Activated T-helper 1 cell treated with anti-CD3 and anti-CD28 coated beads, Interleukin-12 subunit alpha, Interleukin-12 subunit beta, Interleukin-2, Interleukin-4 antibody, amounts not matched to agents 30 ng/mL and 10 ng/mL and 1 ng/mL, durations not matched to agents 14 hours and 24 hours and 36 hours (primary cell): ENCODE measurements at places on chromosomes 3 and 15. TPM values are rescaled to one million over a fixed set of nuclear protein-coding genes. Genes with fewer than 3 reads are reported as not detected.

GRCh38 chr3:113585720-113586119, 53.4 kb downstream of the SIDT1 start:
- DNase-seq: no peak

DNA sequence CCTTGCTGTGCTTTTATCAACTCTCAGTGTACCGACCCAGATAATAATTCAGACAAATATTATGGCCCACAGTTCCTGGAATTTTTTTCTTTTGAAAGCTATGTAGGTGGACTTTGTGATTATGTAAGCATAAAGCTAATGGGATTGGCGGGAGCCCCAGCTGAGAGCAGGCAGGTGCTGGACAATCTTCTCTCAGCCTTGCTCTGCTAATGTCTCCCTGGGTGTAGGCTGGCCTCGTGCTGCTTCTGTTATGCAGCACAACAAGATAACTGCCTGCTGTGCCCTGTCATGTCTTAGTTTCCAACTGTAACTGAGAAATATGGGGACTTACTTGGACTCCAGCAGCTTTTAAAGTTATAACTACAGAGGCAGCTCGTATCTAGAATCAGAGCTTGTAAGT, 415.0 kb downstream of the PDCD6IP start:
- no peak for DNase-seq

DNA sequence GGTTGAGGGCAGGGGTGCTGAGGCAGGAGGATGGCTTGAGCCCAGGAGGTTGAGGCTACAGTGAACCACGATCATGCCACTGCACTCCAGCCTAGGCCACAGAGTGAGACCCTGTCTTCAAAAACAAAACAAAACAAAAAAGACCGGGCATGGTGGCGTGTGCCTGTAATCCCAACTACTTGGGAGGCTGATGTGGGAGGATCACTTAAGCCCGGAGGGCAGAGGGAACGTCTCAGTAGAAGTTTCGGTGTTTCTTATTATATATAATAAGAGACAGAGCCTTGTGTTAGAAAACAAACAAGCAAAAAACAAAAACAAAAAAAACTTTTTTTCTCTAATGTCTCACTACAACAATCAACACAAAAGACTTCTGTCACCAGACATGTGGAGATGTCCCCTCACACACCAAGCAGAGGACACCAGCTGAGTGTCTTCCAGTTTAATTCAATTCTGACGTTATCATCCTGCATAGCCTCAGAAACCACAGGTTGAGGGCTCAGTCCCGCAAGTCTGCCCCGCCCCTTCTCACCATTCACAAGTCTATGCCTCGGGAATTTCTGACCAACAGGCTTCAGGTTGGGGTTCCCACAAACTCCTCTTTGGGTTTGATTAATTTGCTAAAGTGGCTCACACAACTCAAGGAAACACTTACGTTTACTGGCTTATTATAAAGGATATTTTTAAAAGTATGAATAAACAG, 24.0 kb upstream of the EIF4A2 start:
- no peak for DNase-seq

- DNase-seq: no peak
These were observed 35.8 kb downstream of the SCG5 start for GRCh38 chr15:32677238-32677750.

- DNase-seq: no peak
These were observed 148.6 kb upstream of the NR2F2 start for GRCh38 chr15:96181873-96182301.

GRCh38 chr3:112334691-112335433, 1.9 kb downstream of the CD200 start:
- DNase-seq: no peak

DNA sequence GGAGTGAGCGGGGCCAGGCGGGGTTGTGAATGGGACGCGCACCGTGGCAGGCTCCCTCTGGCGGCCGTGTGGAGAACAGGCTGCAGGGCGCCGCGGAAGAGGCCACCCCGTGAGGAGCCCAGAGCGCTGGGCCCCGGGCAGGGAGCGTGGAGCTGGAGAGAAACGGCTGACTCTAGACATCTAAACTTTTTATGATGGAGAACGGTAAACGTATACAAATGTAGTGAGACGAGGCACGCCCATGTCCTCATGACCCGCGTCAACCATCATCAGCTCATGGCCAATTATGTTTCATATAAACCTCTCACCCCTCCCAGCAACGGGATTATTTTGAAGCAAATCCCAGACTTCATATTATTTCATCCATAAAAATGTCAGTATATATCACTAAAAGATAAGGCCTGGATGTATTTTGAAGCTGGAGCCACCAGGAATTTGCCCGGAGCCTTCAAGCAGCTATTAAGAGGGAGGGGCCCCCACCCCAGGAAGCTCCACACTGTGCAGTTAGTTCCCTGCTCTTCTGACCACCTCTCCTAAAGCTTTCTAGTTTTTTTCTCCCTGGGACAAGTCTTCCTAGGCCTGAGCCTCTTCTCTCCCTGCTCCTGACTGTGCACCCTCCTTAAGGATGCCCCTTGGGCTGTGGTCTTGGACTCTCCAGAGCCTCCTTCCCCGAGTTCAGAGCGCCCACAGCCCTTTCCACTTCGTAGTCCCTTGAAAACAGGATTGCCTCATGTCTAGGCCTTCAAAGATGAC, 149.5 kb downstream of the SMAD6 start:
- peak; percentile 67 for DNase-seq

DNA sequence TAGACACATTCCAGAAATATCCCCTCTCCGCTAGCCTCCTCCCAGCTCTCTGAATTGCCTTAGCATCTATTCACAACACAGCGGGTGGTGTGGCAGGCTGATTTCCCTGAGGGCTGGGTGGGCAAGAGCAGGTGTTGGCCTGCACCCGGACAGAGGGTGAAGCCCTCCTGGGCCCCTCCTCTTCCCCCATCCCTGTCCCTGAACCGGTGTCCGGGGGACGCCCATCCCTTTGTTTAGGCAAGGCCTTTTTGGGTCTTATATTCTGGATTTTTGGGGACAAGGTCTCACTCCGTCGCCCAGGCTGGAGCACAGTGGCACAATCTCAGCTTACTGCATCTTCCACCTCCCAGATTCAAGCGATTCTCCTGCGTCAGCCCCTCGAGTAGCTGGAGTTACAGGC, 55.2 kb upstream of the KLHL25 start:
- no peak for DNase-seq

DNA sequence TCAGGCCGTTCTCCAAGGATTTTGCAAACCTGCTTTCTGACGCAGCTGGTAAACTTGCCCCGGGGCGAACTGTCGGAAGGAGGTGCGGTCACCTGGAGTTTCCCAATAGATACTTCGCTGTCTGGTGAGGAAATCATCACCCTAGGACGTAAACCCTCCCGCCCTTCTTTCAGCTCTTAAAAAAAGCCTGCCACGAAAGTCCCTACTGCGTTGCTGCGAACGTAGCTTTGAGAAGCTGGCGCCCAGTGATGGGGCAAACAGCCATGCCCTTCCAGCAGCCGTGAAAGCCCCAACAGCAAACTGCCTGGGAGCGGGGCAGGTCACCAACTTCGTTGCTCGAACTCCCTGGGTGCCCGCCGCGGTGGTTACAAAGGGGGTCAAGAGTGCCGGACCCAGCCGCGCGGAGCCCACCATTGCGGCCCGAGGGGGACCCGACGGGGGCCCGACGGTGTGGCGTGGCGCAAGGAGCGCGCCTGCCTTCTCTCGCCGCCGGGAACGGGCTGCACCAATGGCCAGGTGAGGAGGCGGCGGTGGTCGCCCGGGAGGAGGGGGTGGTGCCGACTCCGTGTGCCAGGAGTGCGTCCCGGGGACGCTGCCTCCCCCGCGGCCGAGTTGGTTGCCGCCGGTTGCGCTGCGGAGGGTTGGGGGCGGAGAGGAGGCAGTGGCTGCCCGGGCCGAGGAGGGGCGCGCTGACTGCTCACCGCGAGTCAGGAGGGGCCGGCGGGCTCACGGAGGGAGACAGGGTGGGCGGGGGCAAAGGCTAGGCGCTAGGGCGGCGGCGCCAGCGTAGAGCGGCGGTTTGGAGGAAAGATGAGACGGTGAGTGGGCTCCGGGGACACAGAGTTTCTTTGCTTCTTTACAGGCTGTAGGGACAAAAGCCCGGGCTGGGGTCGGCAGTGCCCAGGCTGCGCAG, at the start of gene PHLDB2:
TSS of gene PHLDB2 (plus strand) at position 205 of the 913 bp plus-strand sequence. CDS start 24,813 bp downstream, outside the sequence.
- DNase-seq: peak; percentile 20

- DNase-seq: no peak
These were observed 28.5 kb downstream of the OSTN start for GRCh38 chr3:191227541-191227940.

- no peak for DNase-seq
These were observed 11.5 kb upstream of the PARP14 start for GRCh38 chr3:122668930-122669730.

DNA sequence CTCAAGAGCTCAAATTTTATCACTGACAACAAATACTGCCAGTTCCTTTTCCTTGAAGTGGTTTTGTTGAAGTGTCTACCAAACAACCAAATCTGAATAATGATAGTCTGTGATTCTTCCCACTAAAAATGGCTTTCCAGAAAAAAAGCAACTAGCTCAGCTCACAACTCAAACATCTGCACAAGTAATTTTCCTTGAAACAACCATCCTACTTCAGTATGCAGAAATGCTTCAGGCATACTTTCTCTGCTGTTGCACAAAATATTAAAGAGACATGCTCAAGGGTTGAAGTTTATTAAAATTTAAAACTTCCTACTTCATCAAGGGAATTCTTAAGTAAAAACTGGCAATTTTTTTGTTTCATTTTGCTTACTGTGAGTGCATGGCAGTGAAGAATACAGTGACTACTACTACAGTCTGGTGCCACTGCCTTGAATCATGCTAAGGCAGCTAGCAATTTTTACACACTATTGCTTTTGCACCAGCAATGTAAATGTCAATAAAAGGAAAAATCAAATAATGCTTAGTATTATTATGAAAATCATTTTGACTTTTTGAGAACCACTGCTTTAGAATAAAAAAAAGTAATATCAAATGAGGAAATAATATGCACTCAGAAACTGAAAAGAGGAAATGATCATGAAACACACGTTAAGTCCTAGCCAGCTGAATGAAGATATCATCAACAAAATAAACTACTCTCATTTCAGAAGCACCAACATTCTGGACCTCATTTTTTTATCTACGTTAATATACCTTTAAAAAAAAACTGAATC, 33.6 kb downstream of the VPS13C start:
- no peak for DNase-seq

Gene NPTN
- total RNA-seq: 91.1 and 91.2 TPM in 2 replicates

Gene EPHB1
- total RNA-seq: 5.0 and 5.2 TPM in 2 replicates
